ENCODE measurements at places on chromosomes 1 and 21.

- DNase-seq, result no peak
Observed at GRCh38 chr1:83626603-83627002, 372.3 kb downstream of the TTLL7 start.

DNA sequence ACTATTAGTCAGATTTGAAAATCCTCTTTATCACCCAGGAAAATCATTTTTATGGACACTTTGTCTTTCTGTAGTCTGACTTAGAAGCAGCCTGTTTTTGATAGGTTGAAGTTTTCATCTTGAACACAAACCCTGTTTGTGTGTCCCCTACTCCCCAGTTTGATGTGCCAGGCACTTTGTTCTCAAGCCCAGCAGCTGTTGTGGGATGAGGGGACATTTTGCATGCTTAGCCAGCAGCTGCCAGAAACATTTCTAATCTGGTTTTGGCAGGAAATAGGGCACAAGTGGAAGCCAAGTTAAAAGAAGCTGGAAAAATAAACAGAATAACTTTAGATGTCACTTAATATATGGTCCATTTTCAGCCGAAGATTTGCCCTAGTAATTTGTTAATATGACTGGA, 29.9 kb downstream of the ACTN2 start:
- no peak for DNase-seq

DNA sequence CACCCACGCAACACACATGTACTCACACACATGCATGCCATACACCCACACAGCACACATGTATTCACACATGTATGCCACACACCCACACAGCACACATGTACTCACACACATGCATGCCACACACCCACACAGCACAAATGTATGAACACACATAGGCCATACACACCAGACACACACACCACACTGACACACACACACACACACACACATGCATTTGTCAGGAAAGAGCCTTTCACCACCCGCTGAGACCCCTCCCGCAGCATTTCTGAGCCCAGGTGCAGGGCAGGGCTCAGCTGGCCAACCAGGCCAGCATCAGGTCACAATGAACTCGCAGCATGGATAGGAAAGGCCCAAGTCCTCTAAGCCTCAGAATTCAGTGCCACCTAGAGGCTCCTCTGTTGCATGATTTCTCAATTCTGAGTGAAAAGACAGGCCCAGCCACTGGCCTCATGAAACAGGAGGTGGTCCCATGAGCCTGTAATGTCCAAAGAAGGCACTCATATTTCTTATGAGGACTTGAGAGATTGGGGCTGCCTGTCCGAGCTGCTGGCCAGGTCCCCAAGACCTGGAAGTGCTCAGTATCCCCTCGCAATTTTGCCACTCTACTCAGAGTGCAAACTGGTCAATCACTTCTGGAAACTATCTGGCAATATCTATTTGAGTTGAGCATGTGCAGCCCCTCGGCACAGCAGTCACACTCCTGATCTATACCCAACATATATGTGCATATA, 57.3 kb downstream of the PSMG1 start:
- DNase-seq, result no peak

DNA sequence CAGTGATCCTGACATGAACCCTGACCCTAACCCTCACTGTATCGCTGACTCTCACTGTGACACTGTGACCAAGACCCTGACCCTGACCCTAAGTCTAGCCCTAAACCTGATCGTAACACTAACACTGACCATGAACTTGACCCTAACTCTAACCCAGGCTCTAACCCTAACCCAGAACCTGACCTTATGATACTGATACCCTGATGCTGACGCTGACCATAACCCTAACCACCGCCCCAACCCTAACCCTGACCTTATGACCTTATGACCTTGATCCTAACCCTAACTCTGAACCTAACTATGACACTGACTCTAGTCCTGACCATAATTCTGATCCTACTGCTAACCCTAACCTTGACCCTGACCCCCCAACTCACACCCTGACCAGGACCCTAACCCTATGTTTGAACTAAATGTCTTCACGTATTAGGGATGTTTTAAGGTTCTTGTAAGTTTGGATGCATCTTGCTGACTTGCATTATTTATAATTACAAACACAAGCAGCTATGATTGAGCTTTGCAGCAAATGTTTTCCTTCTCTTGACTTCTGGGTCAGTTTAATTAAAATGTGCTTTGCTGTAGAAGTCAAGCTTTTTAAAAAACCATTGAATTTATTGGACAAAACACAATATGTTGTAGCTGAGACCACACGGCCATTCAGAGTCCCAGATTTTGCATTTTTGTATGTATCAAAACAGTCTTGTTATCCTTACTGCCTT, 23.9 kb upstream of the PRSS38 start:
- no peak for DNase-seq

DNA sequence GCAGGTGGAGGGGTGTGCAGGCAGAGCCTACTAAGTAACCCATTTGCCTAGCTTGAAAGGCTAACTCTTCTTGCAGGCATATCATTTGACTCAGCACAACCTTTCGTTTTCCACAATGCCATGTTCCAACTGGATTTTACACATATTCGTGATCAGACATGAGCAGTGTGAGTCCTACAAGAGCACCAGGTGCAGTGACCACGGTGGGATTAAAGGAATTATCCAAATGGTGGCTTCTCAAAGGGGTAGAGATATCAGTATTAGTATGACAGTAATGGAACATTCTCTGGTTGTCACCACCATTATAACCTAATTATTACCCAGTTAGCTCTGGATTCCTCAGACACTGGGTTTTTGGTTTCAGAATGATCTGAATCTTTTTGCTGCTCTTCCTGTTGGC, 323.5 kb downstream of the LMO4 start:
- DNase-seq, result no peak

GRCh38 chr1:94926915-94927404, at the start of gene CNN3:
Gene CNN3, minus strand, starts transcription at chr1:94927110. Its CDS starts 216 bp downstream, at chr1:94926894.
- DNase-seq, result peak; percentile 53

DNA sequence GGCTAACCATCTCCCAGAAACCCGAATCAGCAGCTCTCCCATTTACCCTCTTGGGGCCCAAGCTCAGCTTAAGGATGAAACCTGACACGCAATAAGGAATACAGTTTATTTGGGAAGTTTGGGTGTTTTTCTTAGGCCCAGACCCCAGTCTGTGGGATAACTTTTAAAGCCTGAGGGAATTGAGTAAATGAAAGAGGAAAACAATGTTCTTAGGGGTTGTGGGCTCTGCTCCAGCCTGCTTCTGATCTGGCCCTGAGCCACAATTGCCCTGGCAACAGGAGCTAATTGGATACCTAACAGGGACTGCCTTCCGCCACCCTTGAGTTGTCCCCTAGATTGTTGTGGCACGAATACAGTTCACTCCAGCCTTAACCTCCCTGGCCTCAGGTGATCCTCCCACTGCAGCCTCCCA, 20.1 kb downstream of the DYRK3 start:
- DNase-seq, result no peak

DNA sequence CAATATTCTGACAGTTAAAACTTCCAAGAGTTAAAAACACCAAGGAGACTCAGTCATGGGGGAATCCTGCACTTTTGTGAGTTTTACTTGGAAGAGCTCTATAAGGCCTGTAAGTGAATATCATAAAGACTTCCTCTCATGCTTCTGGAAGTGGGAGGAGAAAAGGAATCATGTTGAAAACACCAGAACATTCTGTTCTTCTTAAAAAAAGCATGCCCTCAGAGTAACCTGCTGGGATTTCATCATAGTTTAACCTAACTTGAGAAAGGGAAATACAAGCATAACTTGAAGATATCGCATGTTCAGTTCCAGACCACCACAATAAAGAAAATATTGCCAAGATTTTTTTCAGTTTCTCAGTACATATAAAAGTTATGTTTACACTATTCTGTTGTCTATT, 51.9 kb downstream of the COL11A1 start:
- no peak for DNase-seq

DNA sequence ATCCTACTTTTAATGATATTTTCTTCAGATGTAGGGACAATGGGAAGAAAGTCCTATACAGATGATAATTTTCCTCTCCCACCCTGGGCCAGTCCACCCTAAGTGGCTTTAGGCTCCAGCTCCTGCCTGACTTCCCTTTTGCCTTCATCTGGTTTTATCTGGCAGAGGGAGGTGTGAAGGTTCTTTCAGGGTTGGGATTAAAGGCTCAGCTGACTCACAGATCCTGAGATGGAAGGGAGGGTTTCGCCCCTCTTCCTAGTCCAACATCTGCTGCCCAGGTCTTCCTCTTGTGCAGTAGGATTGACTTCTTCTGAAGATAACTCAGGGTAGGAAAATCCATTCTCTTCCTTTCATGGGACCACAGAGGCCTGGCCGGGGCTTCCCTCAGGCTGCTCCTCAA, 362.4 kb upstream of the KAZN start:
- DNase-seq, result no peak

DNA sequence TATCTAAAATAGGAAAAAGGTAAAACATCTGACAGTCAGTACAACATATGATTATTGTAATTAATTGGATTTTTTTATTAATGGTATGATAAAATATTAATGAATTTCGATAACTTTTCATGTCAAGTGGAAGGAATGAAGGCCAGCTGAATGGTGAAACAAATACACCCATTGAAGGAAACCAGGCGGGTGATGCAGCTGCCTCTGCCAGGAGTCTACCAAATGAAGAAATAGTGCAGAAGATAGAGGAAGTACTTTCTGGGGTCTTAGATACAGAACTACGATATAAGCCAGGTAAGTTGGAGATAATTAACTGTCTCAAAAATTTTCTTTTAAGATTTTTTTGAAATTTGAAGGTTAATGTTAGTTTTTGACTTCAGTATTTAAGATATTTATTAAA, 3.2 kb downstream of the SON start:
- no peak for DNase-seq

GRCh38 chr1:178690496-178690895, 34.5 kb upstream of the RALGPS2 start:
- no peak for DNase-seq

- no peak for DNase-seq
Observed at GRCh38 chr1:181557313-181557712, 74.0 kb downstream of the CACNA1E start.

DNA sequence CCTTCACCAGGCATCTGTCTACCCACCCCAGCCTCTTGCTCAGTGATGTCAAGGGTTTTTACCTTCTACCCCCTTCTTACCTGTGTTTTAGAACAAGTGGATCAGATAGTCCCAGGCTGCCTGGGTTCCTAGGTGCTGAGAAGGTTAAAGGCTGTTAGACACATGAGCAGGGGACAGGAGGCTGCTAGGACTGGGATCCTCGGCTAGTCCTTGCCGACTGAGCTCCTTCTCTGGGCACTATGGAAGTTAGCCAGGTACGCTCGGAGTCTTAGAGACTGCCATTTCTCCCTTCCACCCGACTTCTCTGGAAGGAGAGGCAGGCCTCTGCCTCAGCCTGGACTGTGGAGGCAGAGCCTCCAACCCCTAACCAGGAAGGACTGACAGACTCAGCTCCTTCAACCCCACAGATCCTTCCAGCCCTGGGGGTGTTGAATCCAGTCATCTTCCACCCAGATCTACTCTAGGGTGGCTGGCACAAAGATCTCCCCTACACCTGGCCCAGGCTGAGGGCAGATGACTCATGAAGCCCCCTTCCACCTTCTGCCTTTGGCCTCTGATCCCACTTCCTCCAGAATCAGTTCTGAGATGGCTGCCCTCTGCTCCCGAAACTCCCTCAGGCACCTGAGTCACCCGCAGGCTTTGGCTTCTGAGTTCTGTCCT, at the start of gene DYNLT4:
Gene DYNLT4 (minus strand): TSS at position 648 of the 660 bp plus-strand sequence. CDS start 683 bp downstream, outside the sequence.
- DNase-seq, result no peak

- DNase-seq, result no peak
Observed at GRCh38 chr1:215473943-215474342, 93.2 kb upstream of the KCTD3 start.

DNA sequence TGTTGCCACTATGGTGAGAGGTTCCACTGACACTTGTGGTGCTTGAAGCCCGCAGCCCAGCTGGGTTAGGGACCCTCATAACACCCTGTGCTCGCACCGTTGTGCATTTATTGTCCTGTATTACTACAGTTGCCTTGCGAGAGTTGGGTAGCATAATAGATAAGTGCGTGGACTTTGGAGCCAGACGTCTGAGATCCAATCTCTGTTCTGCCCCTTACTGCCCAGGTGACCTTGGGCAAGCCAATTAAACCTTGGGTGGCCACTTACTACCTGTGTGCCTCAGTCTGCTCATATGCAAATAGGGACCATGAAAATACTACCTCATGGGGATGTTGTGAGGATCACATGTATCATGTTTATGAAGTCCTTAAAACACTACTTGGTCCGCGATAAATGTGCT, 13.3 kb downstream of the C8B start:
- DNase-seq, result no peak

DNA sequence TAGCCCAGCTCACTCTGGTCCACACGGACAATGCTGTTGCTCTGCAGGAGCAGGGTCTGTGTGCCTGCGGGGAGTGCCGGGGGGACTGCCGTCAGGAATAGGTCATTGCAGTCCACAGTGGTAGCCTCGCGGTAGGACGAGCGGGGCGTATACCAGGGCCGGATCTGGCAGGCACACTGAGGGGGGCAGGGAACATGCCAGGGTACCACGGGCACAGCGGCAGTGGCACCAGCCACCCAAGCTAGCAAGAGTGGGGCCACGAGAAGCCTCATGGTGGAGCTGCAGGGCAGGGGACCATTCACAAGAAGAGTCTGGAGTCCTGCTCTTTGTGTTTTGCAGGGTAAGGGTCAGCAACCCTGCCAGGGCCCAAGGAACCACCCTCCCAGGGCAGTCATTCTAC, 65.8 kb downstream of the LRRN2 start:
- DNase-seq, result no peak

- DNase-seq, result no peak
Observed at GRCh38 chr1:32989160-32990050, 24.8 kb upstream of the RNF19B start.

- no peak for DNase-seq
Observed at GRCh38 chr1:3317456-3317855, 137.0 kb upstream of the ARHGEF16 start.

DNA sequence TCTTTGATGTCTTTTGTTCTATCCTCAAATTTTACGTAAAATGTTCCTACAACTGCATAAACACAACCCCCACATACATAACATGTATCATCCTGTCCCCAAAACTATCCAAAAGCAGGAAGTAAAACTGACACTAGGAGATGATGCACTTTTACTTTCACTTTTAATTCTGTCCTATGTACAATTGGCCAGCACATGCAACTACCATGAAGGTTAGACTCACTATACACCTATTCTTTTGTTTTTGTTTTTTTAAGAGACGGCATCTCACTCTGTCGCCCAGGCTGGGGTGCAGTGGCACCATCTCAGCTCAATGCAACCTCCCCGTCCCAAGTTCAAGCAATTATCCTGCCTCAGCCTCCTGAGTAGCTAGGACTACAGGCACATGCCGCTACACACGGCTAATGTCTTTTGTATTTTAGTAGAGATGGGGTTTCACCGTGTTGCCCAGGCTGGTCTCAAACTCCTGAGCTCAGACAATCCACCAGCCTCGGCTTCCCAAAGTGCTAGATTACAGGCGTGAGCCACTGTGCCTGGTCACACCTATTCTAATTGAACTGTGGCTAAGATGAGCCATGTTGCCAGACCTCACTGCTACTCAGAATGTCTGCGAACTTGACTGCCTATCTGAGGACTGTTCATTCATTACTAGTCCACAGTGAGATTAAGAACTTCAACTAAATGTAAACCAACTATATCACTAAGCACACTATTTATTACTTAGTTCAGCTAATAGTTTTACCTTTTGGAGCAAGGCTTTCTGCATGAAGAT, 48.0 kb downstream of the TOR3A start:
- DNase-seq, result no peak

Measured in stimulated activated CD4-positive, alpha-beta T cell treated with anti-CD3 and anti-CD28 coated beads, Interleukin-1b, Interleukin-23, amount 100 ng/mL, for 1 hour (primary cell).